ENCODE measurements at places on chromosomes 11 and 22.

DNA sequence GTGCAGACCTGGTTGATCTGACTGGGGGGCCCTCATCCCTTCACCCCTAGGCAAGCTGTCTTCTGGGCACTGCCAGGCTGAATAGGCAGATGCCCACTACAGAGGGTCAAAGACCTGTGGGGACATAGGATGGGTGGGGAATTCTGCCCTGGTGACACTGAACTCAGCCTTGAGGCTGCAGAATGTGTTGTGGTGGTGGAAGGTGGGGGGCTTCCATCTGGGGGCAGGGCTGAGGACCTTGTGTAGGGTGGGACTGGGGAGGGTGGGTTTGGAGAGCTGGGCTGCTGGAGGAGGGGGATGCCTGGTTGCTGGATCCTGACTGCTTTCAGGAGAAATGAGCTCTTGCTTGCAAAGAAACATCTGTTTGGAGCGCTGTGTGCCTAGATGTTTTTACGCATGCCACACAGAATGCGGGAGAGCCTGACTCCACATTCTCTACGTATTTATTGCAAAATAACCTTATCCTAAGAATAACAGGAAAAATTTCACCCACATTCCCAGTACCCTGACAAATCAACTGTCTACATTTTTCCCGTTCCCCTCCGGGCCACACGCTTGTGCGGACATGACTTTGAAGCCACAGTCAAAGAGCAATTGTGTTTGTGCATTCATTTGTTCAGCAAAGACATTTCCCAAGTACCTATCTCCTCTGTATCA is 18.3 kb downstream of the SMIM38 start:
- no peak for DNase-seq

DNA sequence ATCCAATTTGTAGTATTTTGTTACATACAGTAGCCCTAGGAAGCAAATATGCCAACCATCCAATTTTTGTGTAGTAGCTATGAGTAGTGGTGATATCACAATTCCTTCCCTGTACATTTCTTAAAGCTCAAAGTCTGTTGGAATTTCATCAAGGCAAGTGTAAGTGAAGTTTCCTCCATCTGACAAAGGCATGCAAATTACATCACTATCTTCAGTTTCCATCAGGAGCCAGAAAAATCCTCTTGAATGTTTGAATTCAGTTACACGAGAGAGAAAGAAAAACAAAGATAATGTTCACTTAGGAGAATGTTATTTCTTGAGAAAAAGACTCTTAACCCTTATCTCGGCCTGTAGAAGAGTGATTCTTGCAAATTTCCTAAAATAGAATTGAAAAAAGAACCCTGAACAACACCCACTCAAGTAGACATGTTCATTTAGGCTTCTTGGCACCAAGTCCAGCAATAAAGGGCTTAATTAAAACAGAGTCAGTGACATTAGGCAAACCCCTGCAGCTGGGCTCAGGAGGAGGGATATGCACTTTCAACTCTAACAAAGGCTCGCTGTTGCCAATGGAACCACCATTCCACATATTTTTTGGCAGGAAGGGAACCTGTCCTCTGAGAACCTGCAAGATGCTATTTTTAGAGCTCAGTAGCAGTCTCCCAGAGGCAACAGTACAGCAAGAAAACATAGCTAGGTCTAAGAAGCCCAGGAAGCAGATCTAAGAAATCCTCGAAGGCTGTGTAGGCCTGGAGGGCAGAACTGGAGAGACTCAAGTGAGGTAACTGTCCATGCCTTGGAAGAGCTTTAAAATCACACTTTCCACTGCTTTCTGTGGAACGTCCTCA is 144.6 kb downstream of the CCDC81 start:
- no peak for DNase-seq

DNA sequence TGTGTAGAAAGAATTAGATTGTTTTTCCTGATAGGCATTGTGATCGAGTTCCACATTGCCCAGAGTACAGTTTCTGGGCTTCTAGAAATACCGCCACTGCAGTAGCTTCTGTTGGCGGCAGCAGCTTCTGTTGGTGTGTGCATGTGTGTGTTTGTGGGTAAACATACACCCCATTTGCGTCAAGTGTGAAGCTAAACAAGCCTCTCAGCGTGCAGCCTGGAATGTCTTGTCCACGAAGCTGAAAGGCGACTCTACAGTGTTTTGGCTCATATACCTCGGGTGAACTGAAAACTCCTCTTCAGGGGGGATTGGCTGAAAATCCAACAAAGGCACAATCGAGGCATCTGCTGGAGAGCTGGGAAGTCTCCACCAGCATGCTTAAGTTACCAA is 112.0 kb upstream of the E2F8 start:
- DNase-seq: no peak

GRCh38 chr11:87675993-87676392 is 499.2 kb downstream of the RAB38 start:
- DNase-seq: no peak

DNA sequence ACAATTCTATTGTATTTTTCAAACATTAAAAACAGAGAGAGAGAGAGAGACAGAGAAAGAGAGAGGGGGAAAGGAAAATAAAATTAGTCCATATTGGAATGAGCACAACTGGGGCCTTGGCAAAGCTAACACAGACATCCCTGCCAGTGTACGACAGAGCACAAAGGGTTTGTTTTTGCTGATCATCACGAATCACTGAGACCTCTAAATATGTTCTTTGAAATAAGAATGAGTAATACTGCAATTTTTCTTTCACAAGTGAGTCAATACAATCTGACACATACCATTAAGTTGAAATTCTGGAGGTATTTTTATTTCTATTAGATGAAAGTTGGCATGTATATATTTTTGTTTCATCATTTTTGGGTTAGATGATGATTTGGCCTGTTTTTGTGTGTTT is 27.0 kb upstream of the LRRC4C start:
- no peak for DNase-seq

DNA sequence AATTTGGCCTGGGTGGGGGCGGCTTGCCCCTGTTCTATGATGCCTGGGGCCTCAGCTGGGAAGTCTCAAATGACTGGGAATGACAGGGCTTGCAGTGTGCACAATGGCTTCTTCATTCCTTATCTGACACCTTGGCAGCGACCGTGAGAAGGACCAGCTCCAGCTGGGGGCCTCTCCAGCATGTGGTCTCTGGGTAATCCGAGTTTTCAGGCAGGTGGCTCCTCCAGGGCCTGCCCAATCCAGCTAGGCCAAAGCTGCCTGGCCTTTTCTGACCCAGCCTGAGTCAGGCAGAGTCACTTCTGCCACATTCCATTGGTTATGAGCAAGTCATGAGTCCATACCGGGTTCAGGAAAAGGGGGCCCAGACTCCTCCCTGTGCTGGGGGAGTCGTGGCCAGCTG is 646.0 kb downstream of the OPCML start:
- DNase-seq: no peak

DNA sequence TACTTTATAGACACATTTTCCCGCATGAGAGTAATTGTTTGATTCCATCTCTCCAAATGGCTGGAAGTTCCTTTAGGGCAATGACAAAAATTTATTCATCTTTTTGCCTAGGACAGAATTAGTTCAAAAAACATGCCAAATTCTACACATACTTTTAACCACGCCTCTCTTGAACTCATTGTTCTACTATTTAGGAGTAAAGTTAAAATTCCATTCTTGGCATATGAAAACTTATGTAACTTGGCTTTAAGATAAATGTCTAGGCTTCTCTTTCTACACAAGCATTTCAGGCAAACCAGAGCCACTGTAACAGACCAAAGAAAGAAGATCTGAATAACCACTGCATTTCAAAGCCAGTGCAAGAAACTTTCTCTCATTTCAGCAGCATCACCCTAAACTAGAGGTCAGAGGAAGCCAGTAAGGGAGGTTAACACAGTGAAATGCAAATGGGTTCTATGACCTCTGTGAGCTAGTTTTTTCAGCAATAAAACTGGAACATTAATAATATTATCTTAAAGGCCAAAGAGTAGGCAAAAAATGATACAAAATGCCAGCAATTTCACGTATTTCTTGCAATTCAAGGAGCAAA is 73.0 kb downstream of the RSF1 start:
- DNase-seq: no peak

GRCh38 chr11:71236836-71237475 is 15.4 kb downstream of the SHANK2 start:
- DNase-seq: no peak

GRCh38 chr11:117554601-117555333 is 227.1 kb downstream of the CEP164 start:
- no peak for DNase-seq

DNA sequence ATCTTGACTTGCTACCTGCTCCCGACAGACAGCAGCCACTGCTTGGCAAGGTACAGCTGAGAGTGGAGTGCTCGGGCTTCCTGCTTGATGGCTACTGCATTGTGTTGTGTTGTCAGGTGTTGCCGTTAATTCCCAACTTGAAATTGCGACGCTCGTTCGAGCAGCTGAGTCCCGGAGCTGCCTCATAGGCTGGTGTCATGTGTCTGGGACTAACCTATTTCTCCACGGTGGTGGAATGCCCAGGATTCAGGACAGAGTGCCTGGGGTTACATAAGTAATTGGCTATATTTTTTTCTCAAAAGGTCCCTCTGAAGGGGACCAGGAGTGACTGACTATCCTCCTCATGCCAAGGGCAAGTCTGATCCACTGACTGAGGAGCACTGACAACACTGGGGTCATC is 18.5 kb downstream of the COMMD9 start:
- no peak for DNase-seq

GRCh38 chr11:132045107-132045506 is 674.7 kb downstream of the NTM start:
- DNase-seq: no peak

DNA sequence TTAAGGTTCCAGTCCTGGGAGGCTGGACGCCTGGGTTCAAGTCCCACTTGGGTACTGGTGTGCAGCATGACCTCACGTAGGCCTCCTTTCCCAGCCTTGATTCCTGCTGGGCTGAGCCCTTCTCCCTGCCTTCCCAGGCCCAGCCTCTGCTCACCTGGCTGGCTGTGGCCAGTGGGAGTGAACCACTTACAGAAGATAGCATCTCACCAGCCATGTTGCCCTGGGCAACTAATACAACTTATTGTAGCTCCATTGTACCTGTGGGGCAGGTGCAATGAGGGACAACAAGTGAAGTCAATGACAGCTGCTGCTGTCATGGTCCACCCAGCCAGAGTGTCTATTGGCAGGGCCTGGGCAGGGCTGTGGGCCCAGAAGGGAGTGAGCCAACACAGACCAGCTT is 48.4 kb upstream of the MPEG1 start:
- DNase-seq: no peak

DNA sequence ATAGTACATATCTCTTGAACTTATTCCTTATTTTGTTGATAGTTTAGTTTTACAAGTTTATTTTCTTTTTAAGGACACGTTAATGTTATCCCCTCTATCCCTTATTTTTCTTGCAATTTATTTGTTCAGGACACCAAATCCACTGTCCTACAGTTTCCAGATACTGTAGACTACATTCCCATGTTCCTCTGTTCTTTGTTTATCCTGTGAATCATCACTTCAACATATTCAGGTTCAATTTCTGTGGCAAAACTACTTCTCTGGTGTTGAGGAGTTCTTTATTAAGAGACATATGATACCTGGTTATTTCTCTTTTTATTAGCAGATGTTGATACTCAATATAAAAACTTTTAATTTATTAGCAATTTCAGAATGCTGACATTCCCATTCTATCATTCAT is 72.8 kb upstream of the CLNS1A start:
- DNase-seq: no peak

DNA sequence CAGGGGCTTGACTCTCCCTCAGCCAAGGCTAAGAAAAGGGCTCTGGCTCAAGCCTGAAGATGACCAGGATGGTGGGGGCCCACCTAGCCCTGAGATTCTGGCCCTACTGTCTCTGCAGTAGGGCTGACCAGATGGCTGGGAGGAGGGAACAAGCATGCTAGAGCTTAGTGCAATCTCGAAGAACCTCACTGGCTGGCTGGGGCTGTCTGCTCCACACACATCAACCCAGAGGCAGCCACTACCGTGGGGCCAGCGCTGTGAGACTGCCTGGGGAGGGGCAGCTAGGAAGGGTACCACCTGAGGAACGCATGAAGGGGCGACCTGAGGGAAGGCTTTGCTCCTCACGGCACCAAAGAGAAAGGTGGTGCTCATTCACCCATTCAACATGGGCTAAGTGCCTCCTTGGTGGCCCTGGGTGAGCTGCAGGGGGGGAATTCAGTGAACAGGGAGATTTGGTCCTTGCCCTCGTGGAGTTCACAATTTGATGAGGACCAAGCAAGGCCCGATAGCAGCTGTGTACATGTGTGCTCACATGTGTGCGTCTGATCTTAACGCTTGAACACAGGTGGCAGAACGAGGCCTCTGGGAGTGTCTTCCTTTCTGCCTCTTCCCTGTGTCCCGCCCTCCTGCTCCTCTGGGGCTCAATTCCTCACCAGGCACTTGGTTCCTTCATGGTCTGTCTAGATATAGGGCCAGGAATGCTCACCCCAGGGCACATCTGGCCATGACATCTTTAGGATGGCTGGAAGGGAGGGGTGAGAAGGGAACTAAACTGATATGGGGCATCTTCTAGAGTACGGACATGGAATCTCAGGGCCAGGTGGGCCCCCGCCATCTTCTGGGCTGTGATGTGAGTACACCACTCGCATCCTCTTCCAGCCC is 102.3 kb upstream of the PITPNB start:
- no peak for DNase-seq

GRCh38 chr11:71176812-71177211 is 75.6 kb downstream of the SHANK2 start:
- no peak for DNase-seq

- no peak for DNase-seq
These were observed 409.9 kb upstream of the LUZP2 start for GRCh38 chr11:24086921-24087320.

DNA sequence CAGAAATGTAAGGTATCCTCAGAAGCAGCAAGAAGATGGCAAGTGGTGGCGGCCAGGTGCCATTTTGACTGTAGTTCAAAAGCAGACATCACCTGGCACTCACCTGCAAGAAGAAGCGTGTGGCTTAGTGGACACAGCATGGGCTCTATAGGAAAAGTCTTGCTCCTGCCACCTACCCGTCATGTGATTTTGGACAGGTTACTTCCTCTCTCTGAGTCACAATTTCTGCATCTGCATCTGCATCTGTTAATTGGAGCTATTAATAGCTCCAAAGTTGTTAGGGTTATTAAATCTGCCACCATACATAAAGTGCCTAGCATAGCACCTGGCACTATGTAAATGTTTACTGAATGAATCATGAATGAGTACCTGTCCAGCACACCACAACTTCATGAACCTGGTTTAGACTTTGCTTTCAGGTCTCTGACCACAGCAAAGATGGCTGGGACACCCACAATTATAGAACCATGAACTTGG is 16.8 kb downstream of the RAB30 start:
- no peak for DNase-seq

DNA sequence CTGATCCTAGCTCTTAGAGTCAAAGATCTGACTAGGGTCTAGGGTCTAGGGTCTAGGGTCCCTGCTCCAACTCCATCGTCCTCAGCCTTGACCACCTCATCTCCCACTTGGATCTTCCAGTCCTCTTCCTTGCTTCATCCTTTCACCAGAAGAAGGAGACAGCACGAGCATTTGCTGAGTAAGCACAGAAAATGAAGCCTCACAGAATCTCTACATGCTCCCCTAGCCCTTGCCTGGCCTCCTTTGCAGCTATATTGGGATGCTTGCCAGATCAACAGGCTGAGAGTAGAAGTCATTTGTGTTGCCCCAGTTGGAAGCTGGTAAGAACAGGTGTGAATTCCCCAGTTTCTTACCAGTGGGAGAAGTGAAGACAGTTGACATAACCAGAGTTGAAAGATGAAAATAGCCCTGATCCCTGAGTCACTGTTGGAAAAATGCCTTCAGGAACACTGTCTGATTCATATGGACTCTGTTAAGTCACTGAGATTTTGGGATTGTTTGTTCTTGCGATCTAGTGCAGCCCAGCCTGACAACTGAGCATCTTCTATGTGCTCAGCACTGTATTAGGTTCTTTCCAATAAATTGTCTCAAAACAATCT is 552.5 kb downstream of the INSC start:
- DNase-seq: no peak

Measured in activated T-cell treated with anti-CD3 and anti-CD28 coated beads for 1 hour (primary cell).